ENCODE measurements at places on chromosomes 3 and 15.

GRCh38 chr15:77496715-77497109 is 76.0 kb downstream of the HMG20A start:
- DNase-seq: peak; percentile 73

- DNase-seq: no peak
These were observed 67.1 kb downstream of the AAGAB start for GRCh38 chr15:67187351-67187854.

DNA sequence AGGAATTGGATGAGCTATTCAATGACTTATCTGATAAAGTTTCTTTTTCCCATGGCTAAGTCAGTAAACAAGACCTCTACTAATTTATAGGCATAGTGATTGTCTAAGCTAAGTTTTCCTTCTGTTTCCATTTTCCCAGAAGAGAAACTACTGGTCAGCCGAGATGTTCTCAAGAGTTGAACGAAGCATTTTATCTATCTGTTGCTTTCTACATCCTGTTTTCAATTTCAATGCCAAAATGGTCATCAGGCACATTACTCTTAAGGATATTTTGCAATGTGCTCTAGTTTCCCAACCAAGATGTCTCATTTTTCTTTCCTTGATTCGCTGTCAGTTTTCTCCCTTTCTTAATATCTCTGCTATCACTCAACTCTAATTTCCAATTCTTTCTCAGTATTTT is 228.7 kb downstream of the MBNL1 start:
- DNase-seq: no peak

DNA sequence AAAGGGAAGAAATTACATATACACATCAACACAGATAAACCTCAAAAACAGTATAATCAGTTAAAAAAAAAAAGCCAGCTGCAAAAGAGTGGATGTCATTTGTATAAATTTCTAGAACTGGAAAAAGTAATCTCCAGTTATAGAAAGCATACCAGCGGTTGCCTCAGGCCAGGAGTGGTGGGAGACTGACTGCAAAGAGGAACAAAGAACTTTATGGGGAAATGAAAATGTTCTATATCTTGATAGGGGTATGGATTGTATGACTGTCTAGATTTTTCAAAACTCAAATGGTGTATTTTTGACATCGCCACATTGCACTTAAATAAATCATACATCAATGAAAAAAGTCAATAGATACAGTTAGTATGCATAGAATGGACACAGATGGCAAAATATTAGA is 241.6 kb downstream of the SCAPER start:
- no peak for DNase-seq

DNA sequence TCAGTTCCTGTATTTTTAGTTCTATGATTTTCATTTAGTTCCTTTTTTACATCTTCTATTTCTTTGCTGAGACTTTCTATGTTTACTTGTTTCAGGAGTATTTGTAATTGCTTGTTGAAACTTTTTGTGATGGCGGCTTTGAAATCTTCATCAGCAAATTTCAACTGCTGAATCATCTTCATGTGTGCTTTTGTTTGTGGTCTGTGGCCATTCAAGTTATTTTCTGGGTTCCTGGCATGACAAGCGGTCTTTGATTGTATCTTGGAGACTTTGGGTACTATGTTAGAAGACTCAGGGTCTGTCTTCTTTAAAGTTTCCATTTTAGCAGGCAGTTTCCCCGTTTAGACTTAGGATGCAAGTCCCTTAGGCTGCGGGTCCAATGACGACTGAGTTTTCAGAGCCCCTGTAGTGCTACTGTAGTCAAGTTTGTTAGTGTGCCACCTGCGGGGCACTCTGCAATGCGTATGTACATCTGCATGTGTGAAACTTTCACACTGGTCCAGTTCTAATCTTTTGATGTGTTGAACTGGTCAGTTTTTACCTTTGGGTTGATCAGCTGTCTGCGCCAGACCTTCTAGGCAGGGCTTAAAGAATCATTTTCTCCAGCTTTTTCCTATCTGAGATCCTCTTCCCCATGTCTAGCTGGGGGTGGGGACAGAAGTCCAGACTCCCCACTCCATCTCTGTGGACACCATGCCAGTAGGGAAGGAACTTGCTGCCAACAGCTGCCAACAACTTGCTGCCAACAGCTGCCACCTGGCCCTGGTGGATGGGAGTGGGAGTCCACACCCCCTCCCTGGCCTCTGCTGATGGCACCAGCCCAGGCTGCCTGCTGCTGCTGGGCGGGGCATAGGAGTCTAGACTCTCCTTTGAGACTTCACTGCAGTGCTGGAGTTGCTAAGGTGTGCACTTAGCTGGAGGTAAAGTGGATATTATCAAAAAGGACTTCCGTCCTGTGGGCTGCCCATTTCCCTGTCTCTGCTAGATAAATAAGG is 190.9 kb downstream of the TJP1 start:
- no peak for DNase-seq

- DNase-seq: no peak
These were observed 117.4 kb upstream of the LPP start for GRCh38 chr3:188036375-188037194.

DNA sequence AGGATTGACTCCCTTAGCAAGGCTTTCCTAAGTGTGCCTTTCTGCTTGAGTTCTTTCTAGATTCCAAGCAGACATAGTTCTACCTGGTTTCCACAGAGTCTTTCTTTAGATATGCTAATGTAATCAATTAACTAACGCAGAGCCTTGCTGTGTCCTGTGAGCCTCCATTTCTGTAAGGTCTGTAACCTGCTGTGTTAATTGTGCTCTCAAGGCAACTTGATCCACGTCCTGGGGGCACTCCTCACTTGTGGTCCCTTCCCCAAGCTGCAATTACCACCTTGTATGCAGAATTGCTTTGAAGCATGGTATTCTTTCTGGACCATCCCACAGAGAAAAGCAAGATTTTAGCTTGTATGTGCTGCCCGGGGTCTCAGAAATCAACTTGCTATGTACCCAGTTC is 29.5 kb upstream of the THSD4 start:
- no peak for DNase-seq

- no peak for DNase-seq
These were observed 61.4 kb downstream of the MGLL start for GRCh38 chr3:127760791-127761440.

GRCh38 chr15:62453375-62453774 is 288.3 kb upstream of the C2CD4B start:
- DNase-seq: no peak

DNA sequence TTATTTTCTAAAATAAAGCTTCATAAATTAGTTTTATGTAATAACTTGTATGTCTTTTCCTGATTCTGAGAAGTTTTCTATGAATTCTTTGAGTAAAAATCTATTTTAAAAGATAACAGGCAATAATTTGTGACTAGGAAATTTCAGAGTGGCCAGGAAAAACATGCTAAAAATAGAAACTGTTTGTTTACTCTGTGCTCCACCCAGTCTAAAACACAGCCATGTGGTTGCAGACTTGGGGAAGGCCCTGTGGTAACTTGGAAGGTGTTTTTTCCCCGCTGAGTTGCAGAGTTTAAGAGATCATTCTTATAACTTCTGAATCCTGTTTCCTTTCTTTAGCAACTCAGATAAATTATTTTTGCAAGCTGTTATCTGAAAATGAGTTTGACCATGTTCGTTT is 21.9 kb downstream of the PLCL2 start:
- peak; percentile 61 for DNase-seq

DNA sequence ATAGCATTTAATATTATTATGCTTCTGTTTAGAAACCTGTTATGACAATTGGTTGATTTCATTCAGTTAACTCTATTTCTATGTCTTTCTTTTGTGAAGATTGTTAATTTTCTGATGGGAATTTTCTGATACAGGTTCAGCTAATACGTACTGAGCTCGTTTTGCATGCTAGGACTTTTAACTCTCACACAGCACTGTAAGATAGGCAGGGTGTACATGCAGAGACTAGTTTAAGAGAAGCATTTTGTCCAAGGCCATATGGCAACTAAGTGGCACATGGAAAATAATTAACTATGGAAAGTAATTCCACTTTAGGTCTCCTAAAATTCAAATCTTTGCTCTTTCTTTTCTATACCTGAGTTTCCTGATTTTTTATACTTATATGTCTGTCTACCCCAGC is 81.9 kb downstream of the IL1RAP start:
- no peak for DNase-seq

GRCh38 chr3:169573148-169573547 is 90.4 kb downstream of the MECOM start:
- DNase-seq: no peak

GRCh38 chr3:45547764-45548680 is 46.5 kb upstream of the LIMD1 start:
- no peak for DNase-seq

GRCh38 chr15:31216215-31216911 is 110.3 kb upstream of the KLF13 start:
- peak; percentile 63 for DNase-seq

DNA sequence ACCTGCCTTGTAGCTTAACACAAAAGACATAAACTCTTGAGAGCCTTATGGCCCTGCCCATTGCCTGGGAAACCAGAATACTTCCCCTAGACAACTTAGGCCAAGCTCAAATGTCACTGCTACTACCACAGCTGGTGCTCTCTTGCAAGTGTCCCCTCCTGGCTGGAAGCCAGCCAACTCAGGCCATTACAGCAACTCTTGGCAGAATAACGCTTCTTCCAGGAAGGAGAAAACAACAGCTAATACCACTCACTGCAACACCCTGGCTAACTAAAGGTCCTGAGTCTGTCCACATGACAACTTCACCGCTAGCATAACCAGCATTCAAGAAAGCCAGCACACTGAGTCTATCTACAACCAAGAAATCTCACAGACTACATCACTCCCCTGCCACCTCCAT is 5.1 kb upstream of the B4GALT4 start:
- DNase-seq: no peak

Measured in CD8-positive, alpha-beta T cell (primary cell).